ENCODE measurements at places on chromosomes 1 and 21.

GRCh38 chr1:40599926-40600325 lies 65.6 kb downstream of the RIMS3 start:
- no peak for DNase-seq

DNA sequence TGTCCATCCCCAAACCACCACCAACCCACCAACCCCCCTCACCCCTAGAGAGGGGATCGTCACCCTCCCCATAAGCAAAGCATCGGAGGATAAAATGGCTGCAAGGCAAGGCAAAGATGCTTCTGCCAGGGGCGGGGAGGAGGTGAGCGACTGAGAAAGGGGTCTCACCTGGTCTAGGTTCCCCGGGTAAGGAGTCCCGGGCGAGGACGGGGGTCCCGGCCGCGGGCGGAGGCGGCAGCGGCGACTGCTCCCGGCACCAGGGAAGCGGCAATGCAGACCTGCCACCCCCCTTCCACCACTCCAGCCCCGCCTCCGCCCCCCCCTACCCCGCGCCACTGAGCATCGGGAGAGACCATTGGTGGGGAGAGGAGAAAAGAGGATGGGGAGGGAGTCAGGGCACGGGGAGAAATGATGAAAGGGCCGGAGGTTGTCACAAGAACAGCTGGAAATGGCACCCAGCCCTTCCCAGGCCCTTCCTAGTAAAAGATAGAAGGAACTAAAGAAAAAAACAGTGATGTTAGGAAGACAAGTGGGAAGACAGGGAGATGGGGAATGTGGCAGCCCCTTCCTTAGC lies at the start of gene SV2A:
Gene SV2A, minus strand, starts transcription at position 274 of the 574 bp plus-strand sequence. CDS start 4,004 bp downstream, outside the sequence.
- DNase-seq: peak; percentile 56

DNA sequence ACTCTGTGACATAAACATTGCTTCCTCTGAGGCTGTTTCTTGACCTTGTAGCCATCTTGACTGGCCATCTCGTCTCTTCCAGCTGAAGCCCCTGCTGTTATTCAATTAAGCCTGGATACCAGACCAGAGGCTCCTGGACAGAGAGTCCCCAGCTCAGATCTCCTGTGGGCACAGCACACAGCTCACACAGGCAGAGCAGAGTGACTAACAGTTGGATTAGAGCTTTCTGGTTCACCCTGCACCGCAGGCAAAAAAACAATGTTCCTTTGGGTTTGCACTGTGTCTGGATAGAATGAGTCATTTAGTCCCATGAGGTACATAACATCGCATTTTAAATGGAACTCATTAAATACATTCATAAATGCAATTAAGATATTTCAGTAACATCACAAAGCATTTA lies 33.4 kb upstream of the USH2A start:
- no peak for DNase-seq

DNA sequence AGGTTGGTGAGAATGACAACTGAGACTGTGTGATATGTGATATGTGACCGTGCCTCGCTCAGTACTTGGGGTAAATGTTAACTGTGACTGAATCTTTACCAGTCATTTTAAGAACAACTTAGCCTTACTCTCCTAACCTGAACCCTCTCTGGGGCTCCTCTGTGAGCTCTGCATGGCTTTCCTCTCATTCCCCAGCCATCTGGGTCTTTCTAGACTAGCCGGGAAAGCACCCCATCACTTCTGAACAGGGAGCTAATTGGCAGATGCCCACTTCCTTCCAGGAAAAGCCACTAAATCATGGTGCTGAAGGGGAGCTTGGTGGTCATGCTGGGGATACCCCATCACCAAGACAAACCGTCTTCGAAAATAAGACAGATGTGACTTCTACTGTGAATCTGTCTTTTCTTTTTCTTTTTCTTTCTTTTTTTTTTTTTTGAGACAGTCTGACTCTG lies 16.5 kb upstream of the FOXO6 start:
- DNase-seq: no peak

DNA sequence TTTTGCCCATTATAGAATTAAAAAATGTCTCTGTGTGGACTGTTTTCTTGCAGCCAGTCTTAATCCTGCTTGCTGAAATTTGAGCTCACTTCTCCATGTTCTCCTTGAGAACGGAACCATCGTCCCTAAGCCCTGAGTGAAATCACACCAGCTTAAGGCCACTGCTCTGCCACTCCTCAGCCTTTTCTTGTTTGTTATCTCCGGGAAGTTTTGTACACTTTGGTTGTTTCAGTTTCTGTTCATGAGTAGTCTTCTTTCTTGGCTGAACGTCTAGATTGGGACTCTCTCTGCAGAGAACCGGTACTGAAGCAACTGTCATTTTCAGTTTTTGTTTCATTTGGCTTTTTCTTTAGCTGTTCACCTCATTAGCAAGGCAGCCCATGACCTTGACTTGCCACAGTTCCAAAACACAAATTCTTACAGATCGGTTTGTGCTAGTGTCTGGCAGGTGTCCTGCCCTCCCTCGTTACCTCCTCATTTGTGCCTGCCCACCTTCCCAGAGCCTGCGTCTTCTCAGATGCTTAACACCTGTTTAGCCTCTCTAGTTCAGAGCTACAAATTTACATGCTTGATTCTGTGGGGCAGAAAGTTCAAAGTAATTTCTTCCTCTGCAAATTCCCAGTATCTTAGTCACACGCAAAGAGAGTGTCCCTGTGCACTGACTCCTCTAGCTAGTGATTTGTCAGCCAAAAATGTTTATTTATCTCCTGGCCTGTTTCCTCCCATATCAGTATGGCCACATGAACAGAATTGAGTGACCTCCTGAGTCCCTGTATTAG lies 12.4 kb downstream of the PSEN2 start:
- no peak for DNase-seq

DNA sequence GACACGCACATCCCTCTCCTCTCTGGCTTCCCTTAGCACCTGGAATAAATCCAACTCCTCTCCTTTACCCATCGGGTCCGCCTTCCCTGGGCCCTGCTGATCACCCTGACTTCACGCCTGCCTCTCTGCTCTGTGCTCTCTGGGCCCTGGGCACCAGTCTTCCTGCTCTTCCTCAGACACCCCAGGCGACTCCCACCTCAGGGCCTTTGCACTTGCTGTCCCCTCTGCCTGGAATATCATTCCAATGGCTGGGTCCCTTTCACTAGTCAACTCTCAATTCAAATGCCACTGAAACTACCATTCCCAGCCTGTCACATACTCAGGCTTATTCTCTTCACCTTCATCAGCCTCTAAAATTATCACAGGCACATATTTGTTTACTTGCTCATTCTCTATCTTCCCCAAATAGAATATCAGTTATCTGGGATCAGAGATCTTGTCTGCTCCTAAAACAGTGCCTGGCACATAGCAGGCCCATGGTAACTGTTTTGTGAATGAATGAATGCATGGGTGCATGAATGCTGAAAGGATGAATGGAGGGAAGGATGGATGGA lies 27.2 kb upstream of the SELENON start:
- no peak for DNase-seq

GRCh38 chr1:155946633-155947219 lies 5.3 kb downstream of the RXFP4 start:
- DNase-seq: no peak

DNA sequence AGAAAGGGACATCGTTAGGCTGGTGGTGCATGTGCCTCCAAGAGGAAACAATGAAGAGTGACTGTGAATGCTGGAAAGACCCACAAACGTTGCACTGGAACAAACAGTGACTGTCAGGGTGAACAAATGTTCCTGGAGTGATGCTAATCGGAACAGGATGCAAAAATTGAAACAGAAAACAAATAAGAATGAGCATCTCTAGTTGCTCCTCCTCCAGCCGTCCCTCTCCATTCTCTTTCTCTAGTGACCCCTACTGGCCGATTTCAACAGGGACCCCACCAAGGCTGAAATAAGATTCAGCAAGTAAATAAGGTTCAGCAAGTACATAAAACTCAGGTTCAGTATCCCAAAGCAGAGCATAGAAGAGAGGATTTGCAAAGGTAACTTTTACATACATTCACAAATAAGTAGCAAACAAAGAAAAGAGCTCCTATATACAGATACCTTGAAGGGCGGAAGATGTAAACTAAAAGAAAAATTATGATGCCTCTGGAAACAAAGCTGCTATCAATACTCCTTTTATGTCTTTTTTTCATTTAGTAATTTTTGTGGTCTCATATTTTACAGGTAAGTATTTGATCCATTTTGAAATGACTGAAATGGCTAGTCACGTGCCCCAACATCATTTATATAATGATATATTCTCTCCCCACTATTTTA lies 836.1 kb upstream of the ADAMTS5 start:
- DNase-seq: peak; percentile 38

DNA sequence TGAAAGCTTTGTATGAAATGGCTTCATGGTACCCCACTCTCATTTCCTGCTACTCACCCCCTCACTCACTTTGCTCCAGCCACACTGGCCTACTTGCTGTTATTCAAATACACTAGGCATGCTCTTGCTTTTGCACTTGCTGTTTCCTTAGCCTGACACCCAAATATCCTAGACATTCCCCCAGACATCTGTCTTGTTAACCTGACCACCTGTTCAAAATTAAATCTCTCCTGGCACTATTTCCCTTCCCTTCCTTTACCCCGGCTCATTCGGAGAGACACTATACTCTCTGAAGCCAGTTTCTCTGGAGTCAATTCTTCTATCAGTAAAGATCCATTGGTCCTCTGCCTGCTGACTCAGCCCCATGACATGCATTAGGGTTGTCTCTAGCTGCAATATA lies 306.0 kb upstream of the SGIP1 start:
- no peak for DNase-seq

GRCh38 chr1:115527746-115528145 lies 114.0 kb upstream of the VANGL1 start:
- no peak for DNase-seq

- DNase-seq: no peak
These were observed 132.3 kb downstream of the GLIS1 start for GRCh38 chr1:53606651-53607051.

All from NT2/D1 (cell line).